ENCODE measurements at places on chromosomes 2 and 18. TPM values are rescaled to one million over a fixed set of nuclear protein-coding genes. Genes with fewer than 3 reads are reported as not detected.

The WNT10A gene
- not detected for total RNA-seq

The RNF125 gene
- total RNA-seq = 0.30 TPM

The CYTIP gene
- not detected for total RNA-seq

The TLX2 gene
- total RNA-seq = 0.34 TPM

The TDRD15 gene
- total RNA-seq = not detected

The VIT gene
- not detected for total RNA-seq

The MRPL44 gene
- total RNA-seq = 38.7 TPM

The HOXD3 gene
- not detected for total RNA-seq

The DPP10 gene
- not detected for total RNA-seq

The BBS5 gene
- total RNA-seq = 4.6 TPM

The CPLX4 gene
- total RNA-seq = not detected

The TGFA gene
- not detected for total RNA-seq

The RFTN2 gene
- 3.7 TPM for total RNA-seq

The PLGLB1 gene
- not detected for total RNA-seq

The ACMSD gene
- total RNA-seq = not detected

The ATOH8 gene
- 15.1 TPM for total RNA-seq

The TRIM43 gene
- not detected for total RNA-seq

The SKOR2 gene
- not detected for total RNA-seq

The RBM44 gene
- under 0.01 TPM for total RNA-seq

The C1D gene
- total RNA-seq = 8.9 TPM

The FASTKD2 gene
- total RNA-seq = 28.1 TPM

The PPP1R1C gene
- total RNA-seq = 0.15 TPM

The COLEC12 gene
- 14.8 TPM for total RNA-seq

The PLEK gene
- not detected for total RNA-seq

The UPP2 gene
- not detected for total RNA-seq

The ZAP70 gene
- not detected for total RNA-seq

The SP9 gene
- total RNA-seq = not detected

The PPIL3 gene
- 44.2 TPM for total RNA-seq

The PCARE gene
- total RNA-seq = not detected

Measured in bronchus fibroblast of lung (primary cell).